ENCODE measurements at places on chromosomes 2 and 18.

DNA sequence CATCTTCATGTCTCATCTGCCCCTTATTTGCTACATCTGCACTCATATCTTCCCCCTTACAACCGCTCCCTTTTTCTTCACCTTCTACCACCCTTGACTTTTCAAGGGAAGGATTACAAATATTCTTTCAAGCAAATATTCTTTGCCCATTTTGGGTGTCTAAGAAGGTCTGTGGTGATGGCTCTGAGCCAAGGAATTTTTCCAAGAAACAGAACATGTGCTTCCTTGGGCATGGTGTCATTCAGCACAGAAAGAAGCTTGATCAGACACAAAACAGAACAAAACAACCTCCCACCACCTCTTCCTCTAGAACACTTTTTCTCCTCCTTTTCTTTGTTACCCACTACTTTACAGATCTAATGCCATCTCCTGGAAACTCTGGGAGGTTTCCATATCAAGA lies 313.7 kb downstream of the SATB2 start:
- DNase-seq: no peak

DNA sequence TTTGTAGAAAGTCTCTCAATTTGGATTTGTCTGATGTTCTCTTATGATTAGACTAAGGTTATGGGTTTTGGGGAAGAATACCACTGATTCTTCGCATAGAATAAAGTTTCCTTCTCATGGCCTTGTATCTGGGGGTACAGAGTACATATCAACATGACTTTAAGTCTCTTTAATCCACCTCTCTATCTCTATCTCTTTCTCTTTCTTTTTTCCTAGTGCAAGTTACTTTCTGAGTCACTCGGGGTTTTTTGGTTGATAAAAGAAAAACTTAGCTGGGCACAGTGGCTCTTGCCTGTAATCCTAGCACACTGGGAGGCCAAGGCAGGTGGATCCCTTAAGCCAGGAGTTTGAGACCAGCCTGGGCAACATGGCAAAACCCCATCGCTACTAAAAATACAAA lies 100.1 kb upstream of the MAP4K3 start:
- DNase-seq: no peak

DNA sequence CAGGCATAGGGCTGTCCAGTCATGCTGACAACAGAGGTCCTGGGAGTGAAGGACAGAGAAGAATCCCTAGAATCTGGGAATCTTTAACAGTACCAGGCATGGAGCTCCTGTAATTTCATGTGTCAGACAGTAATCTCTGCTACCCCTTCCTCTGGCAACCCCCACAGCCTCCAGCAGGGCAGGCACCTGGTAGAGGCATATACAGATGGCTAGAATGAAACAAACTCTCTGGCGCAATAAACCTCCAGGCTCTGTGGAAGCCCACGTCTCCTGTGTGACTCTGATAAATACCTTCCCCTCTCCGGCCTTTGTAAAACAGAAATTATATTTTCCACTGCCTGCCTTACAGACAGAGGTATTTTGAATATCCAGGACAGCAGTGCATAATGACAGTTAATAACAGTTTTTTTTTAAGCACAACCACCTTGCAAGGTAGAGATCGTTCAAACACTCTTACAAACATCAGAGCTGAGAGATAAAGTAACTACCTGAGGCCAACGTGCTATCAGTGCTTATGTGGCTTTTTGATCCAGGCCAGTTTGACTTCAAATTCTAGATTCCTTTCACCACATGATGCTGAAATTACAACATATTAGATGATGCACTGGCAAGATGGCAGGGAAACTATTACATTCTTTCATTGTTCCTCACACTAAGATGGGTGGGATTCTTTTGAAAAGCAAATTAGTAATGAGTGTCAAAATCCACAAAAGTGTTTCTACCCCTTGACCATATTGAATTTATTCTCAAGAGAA lies 47.7 kb upstream of the TMEM247 start:
- DNase-seq: peak; percentile 54

GRCh38 chr18:12862467-12862866 lies 21.6 kb downstream of the PTPN2 start:
- no peak for DNase-seq

DNA sequence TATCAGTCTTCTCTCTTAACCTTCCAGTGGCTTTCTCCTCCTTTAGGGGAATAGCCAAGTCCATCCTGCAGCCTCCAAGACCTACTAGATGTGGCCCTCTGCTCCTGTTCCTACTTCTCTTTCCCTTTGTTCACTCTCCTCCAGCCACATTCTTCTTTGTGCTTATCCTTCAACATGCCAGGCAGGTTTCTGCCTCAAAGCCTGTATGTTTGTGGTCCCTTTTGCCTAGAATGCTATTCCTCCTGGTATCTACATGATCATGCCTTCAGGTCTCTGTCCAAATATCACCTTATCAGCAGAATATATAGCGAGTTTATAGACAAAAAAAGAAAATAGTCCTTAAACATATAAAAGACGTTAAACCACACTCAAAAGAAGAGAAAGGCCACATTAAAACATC lies 5.5 kb downstream of the LYG2 start:
- no peak for DNase-seq

DNA sequence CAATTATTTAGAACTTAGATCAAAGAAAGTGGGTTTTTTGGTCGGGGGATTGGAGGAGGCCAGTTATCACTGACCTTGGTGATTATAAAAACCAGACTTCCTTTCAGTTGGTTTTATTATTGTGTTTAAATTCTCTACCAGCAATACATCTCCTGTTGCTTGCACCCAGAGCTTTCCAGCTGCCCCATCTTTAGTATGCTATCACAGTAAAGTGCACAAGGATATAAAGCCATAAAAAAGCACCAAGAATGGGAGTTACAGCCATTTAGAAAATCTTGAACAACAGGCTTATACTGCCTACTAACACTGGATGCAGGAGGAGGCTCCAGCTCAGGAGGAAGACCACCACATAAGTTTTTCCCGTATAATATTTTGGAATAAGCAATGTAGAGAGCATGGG lies 148.7 kb upstream of the OSR1 start:
- no peak for DNase-seq

DNA sequence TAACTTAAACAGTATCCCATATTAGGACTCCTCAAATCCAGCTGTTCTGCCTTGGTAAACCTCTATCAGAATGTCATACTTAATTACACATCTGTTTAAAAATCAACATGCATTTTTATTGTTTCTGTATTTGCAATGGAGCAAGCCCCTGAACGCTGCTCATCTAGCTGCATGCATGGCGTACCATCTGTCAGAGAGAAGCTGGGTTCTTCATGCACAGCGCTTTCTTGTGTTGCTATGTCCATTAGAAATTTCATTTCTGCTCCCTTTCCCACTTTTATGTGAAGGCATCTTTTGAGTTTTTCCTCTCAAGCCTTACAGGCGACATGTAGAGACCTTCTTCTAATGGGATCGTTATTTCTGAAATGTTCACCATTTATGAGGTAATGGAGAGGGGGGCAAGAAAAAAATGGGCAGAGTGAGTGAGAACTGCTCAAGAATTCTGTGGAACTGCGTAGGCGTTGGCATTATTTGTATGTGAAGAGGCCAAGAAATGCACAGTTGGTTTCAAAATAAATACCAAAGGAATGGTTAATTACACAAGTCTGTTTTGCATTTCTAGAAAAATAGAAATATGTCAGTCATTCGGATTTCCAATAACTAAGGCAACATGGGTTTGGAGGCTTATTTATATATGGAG lies 31.6 kb downstream of the INSIG2 start:
- peak; percentile 64 for DNase-seq

DNA sequence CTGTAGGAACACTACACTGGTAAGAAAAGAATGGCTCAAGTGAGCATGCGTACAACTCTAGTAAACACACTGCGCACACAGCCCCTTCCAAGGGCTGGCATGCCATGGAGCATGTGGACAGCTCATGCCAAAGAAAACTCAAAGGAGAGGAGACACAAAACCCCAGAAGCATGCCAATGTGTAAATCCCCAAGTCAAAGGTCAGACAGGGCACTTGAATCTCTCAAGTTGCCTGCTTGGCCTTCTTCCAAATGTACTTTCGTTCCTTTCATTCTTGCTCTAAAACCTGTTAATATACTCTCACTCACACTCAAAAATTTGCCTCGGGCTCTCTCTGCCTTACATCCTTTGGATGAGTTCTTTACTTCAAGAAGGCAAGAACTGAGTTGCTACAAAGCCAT lies 365.3 kb downstream of the NBAS start:
- DNase-seq: no peak
